ENCODE measurements at places on chromosomes 13 and 19.

- no peak for DNase-seq
These were observed 65.1 kb downstream of the TM9SF2 start for GRCh38 chr13:99566125-99567083.

- no peak for DNase-seq
These were observed 310.0 kb upstream of the SLITRK5 start for GRCh38 chr13:87361216-87361615.

GRCh38 chr13:52411629-52412028 lies 5.7 kb upstream of the THSD1 start:
- no peak for DNase-seq

DNA sequence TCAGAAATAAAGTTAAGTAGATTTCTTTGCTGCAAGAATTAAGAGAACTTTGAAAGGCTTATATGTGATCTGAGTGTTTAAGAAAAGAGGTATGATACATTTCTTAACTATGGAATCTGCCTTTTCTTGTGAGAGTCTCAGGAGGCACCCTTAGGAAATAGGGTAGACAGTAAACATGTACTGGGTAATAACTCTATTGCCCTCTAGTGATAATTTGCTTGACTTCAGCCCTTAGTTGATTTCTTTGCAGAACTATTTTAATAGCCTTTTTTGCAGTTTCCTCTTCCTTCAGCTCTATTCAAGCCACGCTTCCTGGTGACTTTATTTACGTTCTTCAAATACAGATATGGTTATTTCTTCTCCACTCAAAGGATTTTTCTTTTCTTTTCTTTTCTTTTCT lies 37.0 kb upstream of the CCNA1 start:
- DNase-seq = no peak

DNA sequence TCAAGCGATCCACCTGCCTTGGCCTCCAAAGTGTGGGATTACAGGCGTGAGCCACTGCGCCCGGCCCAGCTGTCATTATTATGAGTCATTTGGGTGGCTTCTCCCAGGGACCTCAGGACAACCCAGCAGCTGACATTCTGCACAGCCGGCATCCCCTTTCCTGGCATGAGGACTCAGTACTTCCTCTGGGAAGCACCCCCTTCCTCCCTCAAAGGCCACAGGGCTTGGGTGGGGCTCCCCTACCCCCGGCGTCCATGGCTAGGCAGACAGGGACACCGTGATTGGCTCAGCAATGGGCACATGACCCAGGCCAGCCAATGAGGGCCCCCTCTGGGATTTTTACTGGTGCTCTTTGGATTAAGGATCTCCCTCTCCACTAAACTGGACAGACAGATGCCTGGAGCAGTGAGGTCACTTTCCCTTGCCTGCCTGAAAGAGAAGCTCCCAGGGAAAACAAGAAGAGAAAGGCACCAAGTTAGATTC lies 6.0 kb downstream of the KANK2 start:
- no peak for DNase-seq

- no peak for DNase-seq
These were observed 11.2 kb downstream of the CATSPERG start for GRCh38 chr19:38346837-38347236.

GRCh38 chr19:5036698-5037563 lies 68.0 kb downstream of the KDM4B start:
- DNase-seq = no peak

- peak; percentile 13 for DNase-seq
These were observed 75.2 kb upstream of the MCF2L start for GRCh38 chr13:112893570-112894422.

GRCh38 chr13:39108783-39109182 lies 70.5 kb downstream of the NHLRC3 start:
- DNase-seq = no peak

Measured in activated CD4-positive, alpha-beta T cell treated with anti-CD3 and anti-CD28 coated beads, Interleukin-2, amount 50 U/mL, for 1 hour (primary cell).